ENCODE measurements at places on chromosomes 6 and 20. TPM values are rescaled to one million over a fixed set of nuclear protein-coding genes. Genes with fewer than 3 reads are reported as not detected.

Gene TTBK1
- under 0.01 TPM for total RNA-seq

Gene CCDC170
- under 0.01 TPM for total RNA-seq

Gene FLRT3
- 0.14 TPM for total RNA-seq

Gene SPAG4
- 7.8 TPM for total RNA-seq

Gene REM1
- 0.14 TPM for total RNA-seq

Gene OOEP
- total RNA-seq, result not detected

Data from thoracic aorta endothelial cell (primary cell).